Dermis blood vessel endothelial cell (primary cell): ENCODE measurements at places on chromosomes 2 and 18. TPM values are rescaled to one million over a fixed set of nuclear protein-coding genes. Genes with fewer than 3 reads are reported as not detected.

DNA sequence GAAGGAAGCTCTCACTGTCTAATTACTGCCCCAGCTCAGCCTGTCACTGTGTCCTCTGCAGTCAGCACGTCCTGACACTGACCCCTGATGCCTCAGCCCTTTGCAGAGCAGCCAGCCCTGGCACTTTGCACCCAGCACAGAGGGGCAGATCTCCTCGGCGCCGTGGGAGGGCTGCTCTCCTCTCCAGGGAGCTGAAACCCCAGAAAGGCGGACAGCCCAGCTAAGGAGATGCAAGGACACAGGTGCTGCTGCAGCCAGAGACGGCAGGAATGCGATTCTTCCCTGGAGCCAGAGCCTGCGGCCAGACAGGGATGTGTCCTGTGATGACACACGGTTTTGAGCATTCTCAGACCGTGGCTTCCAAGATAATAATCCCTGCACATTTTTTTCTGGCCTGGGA lies 34.5 kb upstream of the SIX3 start:
- DNase-seq = no peak

DNA sequence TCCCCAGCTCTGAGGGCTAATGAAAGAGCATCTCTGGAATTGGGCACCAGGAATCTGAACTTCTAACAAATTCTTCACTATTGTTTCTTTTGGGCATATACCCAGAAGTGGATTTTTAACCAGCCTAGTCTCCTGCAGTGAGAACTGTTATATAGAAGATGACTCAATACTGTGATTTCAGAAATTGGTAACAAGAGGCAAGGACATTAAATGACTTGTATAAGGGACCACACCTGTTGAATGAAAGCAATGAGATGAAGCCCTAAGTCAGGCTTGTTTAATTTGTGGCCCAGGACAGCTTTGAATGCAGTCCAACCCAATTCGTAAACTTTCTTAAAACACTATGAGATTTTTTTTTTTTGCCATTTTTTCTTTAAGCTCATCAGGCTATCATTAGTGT lies 57.9 kb downstream of the EPC2 start:
- no peak for DNase-seq

DNA sequence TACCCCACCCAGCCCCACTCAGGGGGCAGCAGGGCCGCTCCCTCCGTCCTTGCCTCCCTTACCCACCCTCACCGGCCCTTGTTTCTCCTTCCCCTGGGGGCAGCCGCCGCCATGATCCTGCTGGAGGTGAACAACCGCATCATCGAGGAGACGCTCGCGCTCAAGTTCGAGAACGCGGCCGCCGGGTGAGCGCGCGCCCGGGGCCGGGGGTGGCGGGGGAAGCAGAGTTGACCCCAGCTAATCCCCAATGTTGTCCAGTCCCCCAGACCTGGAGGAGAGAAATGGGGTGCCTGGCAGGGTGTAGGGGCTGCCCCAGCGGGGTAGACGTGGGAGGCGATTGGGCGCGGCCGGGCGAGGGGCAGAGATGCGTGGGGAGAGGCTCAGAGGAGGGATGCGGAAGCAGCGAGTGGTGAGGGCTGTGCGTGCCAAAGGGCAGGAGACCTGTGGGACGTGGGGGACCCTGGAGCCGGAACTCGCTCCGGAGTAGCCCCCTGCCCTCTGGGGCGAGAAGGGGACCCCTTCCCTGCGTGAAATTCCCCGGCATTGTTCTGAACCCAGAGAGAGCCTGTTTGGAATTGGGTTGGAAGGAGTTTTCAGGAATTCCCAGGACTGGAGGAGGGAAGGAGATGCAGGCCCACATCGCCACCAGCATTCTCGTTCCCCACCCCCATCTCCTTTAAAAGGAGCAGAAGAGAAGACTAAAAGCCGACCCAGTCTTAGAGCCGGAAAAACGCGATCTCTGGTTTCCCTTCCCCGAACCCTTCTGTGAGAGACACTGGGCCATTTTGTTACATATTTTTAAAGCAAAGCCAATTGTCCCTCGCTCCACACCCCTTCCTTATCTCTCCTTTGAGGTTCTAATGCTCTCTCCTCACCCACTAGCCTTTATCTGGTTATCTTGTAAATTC lies 625 bp downstream of the ARPC2 start:
- DNase-seq = peak; percentile 47

DNA sequence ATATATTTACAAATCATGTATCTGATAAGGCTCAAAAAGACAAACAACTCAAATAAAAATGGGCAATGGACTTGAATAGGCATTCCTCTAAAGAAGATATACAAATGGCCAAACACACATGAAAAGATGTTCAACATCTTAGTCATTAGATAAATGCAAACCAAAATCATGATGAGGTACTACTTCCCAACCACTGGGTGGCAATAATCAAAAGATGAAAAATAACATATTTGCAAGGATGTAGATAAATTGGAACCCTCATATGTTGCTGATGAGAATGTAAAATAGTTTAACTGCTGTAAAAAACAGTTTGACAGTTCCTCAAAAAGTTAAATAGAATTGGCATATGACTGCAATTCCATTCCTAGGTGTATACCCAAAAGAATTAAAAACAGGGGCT lies 132.3 kb downstream of the TTC32 start:
- peak; percentile 46 for DNase-seq

Gene TEX44
- not detected in 2 replicates for total RNA-seq

Gene TMEM17
- total RNA-seq = 0.51 and 1.1 TPM in 2 replicates

Gene NT5DC4
- not detected in 2 replicates for total RNA-seq

DNA sequence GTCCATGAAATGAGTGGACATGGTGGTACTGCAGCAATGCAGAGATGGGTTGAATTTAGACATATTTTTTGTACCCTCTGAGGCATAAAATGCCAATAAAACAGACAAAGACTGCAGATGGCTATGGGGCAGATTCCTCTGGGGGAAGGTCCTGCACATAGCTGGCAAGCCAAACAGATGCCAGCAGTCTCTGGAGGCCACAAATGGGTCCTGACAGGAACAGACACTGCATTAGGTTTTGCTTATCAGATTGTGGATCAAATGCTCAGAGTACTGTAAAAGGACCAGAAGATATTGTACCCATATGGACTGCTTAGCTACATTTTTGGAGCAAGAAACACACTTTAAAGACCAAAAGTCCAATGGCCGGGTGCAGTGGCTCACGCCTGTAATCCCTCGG lies 40.9 kb upstream of the ORC2 start:
- DNase-seq = no peak

Gene SULT1C4
- 76.7 and 136 TPM in 2 replicates for total RNA-seq

DNA sequence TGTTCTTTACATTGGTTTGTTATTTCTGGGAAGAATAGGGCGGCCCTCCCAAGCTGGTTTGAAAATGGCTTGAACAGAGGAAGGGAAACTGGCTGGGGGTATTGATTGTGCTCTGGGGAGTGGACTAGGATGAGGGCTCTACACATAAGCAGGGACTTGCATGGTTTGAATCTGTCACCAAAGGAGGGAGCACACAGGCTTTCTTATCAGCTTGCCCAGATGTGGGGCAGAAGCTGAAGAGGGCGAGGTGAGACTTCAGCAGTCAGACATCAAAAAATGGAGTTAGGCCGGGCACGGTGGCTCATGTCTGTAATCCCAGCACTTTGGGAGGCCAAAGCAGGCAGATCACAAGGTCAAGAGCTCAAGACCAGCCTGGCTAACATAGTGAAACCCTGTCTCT lies 7.2 kb upstream of the RAB12 start:
- no peak for DNase-seq

Gene NEU4
- total RNA-seq = not detected in 2 replicates

- DNase-seq = no peak
Observed at GRCh38 chr18:11999429-11999828, 18.1 kb downstream of the IMPA2 start.
